Stimulated activated CD4-positive, alpha-beta T cell treated with anti-CD3 and anti-CD28 coated beads, Interleukin-15, amount 100 ng/mL, for 48 hours (primary cell): ENCODE measurements at places on chromosomes 6 and 20.

GRCh38 chr6:33207552-33208090 is 679 bp upstream of the RING1 start:
- no peak for DNase-seq

DNA sequence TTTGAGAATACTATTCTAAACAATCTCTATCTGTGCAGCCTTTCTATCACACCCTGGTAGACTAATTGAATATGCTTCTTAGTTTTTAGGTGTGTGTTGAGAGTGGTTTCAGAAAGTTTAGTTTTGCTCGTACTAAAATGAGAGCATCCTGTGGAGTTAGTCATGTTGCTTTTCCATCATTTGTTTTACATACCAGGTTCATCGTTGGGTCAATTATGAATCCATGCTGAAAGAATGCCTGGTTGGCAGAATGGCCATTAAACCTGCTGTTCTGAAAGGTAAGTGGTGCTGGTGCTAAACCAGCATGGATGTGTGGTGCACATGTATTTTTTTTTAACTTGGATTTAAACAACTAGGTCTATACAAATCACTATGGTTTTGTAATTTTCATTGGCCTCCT is 49.3 kb downstream of the CYB5R4 start:
- DNase-seq: no peak

DNA sequence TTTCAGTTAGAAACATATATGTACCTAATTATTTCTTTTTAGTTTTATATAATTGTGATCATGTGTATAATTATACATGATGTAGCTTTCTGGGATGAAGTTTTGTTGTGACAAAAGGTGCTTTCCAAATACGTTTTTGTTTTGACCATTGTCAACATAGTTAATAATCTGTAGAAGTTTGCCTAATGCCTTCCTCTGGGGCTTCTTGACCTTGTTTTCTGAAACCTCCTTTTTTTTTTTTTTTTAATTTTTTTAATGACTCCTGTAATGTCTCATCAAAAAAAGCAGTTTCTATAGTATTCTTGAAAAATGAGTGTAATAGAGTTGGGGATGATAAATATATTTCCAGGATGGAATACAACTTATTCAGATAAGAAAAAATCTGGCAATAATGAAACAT is 434.7 kb upstream of the SOX4 start:
- no peak for DNase-seq

- DNase-seq: no peak
These were observed 29.6 kb upstream of the VEGFA start for GRCh38 chr6:43740321-43740960.

GRCh38 chr6:142242269-142242668 is 59.5 kb upstream of the ADGRG6 start:
- no peak for DNase-seq

GRCh38 chr6:170046791-170047626 is 243.9 kb downstream of the DLL1 start:
- no peak for DNase-seq

DNA sequence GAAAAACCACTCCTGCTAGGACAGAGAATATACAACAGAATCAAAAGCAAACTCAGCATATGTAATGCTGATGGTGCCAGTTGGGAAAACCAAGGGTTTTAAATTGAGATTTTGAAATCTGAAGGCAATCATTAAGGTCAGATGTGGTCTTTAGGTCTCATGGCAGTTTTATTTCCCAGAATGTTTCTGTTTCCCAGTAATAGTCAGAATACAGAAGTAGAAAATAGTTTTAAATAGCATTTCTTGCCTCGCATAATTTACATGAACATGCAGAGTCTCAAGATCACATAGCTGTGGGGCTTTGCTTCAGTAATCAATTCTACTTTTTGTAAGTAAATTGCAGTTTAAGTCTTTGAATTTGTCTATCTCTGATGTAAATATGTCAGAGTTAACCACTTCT is 58.1 kb downstream of the RNF144B start:
- no peak for DNase-seq

- no peak for DNase-seq
These were observed 48.3 kb upstream of the SLC22A23 start for GRCh38 chr6:3504938-3505805.

DNA sequence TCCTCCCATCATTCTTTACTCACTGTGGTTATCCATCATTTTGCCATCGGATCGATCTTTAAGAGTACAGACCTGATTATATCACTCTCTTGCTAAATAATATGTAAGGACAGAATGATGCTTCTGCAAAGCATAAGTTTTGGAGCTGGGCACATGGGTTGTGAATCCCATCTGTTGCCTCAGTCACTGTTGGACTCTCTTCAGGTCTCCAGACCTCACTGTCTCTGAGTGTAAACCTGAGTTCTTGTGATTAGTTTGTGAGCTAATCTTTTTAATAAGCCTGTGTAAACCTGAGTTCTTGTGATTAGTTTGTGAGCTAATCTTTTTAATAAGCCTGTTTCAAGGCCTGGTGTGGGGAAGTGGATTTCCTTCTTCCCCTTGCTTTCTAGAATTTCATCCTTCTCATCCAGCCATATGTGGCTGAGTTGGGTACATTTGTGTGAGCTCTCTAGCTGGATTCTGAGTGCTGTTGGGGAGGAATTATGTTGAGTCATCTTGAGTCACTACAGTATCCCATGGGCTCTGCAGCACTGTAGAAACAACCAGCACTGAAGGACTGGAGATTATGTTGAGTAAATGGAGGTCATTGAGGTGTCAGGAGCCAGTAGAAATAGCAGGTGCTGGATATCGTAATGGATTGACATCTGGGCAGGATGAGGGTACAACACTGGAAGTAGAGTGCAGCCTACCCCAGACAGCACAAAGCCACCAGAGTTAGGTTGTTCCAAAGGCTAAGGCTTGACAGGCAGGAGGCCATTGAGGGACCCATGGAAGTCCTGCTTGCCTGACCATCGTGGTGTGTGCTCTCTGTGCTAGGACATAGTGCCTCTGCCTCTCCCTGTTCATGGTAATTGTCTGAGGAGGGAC is 52.4 kb downstream of the SCAND1 start:
- DNase-seq: no peak

GRCh38 chr6:162572240-162572639 is 155.3 kb downstream of the PRKN start:
- DNase-seq: no peak

GRCh38 chr6:36387440-36388303 is at the start of gene ETV7:
ETV7 (minus strand) TSS chr6:36387669; CDS start chr6:36387541, 128 bp downstream.
- DNase-seq: no peak

GRCh38 chr20:12699374-12700228 is 309.2 kb upstream of the SPTLC3 start:
- no peak for DNase-seq

- no peak for DNase-seq
These were observed 354.6 kb upstream of the FLRT3 start for GRCh38 chr20:14691994-14692393.

- DNase-seq: no peak
These were observed 754.1 kb downstream of the QKI start for GRCh38 chr6:164168595-164168994.

DNA sequence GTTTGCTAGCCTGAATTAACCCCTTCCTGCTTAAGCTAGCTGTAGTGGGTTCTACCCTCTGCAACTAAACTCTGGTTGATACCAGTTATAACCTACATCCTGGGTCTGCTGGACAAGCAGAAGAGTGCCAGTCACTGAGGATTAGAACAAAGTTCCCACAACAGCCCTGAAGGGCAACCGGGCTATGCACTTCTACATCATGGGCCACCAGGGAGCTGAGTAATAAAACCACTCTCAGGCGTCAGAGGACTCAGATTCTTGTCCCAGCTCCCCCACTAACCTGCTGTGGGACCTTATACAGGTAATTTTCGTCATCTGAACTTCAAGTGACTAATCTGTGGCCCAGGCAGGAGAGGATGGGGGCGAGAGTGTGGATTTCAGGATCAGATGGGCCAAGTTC is 56.8 kb downstream of the EYA2 start:
- DNase-seq: peak; percentile 2

DNA sequence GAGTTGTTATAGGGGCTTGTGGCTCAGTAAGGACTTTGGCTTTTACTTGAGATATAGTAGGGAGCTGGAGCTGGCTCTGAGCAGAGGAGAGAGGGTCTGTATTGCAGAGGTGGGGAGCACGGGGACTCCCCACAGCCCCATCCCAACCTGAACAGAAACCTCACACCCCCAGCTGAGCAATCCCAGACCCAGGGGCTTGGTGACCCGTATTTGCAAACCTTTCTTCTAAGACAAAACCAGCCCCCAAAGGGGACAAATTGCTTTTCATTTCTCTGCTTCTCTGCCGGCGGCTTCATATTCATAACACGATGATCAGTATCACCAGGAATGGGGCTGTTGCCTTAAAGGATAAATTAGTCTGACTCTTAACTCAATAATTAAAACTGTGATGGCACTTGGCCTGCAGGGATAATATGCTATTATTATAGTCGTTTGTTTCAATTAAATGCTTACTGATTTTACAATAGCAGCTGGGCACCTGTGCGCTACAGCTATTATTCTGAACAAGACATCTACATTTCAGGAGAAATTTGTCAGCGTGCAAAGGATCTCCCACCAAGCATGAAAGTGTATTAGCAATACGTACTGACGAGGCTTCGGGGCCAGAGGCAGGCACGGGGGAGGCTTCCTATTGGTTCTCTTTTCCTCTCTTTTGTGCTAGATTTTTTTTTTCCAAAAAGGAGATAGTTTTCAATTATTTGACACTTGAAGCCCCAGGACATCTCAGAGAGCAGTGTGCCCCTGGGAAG is 118.1 kb downstream of the TOX2 start:
- DNase-seq: no peak

- DNase-seq: no peak
These were observed 44.4 kb downstream of the CDS2 start for GRCh38 chr20:5171064-5171789.

DNA sequence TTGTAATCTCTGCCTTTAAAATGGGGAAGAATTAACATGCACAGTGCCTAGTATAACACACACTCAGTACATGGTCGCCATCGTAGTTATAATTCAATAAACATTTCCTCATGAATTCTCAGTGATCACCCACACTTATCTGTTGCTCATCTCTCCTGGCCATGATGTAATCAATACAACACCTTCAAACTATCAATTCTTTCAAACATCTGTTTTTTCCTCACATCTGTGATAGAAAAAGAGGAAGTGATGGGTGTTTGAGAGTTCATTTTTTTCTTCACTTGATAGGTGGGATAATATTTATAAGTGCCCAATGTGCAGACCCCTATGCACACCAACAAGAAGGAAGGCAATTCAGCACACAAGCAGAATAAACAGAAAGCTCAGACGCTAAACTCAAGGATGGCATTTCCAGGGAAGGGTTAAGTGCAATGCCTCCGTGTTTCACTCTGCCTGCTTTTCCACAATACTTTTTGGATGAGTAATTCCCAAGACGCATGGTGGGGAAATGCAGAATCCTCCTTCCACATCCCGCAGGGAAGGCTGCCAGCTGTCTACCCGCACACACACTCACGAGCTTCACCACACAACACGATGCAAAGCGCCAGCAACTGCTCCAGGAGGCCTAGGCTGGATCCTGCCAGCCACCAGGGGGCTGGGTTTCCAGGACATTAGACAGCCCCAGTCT is 100.3 kb downstream of the GMPR start:
- DNase-seq: no peak

GRCh38 chr6:109978174-109979032 is at the start of gene GPR6:
GPR6 (plus strand) TSS chr6:109978311; CDS start chr6:109979113, 802 bp downstream.
- peak; percentile 19 for DNase-seq

DNA sequence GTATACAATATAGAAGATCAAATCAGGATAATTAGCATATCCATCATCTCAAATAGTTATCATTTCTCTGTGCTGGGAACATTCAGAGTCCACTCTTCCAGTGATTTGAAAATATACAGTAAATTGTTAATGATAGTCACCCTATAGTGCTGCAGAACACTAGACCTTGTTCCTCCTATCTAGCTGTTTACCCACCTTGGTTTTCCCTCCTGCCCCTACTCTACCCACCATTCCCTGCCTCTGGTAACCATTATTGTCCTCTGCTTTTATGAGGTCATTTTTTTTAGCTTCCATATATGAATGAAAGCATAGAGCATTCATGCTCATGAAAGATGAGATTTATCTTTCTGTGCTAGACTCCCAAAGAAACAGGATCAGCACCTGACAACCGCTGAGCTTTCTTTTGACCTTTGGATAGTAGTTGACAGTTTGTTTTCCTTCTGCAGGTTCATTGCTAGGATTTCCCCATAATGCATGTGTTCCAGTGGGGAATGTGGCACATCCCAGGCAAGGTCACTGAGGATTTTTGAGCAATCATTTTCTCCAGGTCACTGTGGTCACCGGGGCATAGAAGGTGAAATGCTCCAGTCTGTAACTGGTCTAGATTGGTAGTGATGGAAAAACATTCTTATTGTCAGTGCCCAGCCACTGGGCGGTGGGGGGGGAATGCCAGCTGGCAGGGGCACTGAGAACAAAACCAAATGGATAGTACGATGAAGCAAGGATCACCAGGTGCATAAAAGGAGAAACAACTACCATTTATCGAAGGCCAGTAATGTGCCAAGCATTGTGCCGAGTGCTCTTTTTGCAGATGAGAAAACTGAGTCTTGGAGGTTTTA is 33.6 kb upstream of the BCAS1 start:
- no peak for DNase-seq

DNA sequence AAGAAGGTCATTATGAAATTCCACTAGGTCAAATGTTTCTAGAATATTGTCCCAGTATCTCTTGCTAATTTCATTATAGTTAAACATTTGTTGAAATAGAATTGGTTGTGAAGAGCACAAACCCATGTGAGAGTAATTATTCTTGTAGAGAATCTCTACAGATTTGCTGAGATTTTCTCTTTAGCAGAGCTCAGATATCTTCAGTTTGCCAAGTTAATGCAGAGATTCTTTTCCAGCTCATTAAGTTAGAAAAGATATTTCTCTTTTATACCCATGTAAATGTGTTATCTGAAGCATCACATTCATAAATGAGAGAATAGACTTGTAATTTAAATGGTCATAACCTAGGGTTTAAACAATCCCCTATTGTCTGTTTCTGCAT is 232.0 kb upstream of the TAB2 start:
- no peak for DNase-seq

DNA sequence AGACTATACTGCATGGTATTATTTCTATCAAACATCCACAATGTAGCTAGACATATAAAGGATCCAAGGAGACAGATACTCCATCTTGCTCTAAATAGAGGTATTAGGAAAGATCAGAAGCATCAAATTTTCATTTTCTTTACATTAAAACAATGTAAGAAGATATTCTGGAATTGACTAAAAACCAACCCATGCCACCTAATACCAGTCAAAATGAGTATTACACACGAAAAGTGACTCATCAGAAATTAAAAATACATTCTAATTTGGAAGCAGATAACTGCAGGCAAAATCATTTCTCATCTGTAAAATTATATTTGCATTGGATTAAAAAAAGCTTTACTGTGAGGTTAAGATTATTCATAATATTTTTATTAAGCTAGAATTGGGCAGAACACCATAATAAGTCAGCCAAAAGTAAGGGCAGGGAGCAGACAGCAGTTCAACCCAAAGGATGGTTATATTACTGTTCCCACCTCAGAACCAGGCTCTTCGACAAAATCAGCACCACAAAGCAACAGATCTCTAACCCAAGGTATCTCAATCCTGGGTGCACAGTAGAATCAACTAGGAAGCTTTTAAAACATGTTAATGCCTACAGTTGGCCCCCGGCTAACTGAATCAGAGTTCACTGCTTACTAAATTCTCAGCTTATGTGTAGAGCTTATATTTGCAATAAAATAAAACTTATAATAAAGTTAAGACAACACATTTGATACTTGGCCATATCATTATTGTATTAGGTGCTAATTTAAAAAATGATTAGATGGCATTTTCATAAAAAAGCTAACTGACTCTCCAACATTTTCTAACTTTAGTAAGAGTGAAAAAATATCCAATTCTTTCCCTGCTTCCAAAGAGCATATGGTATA is 35.2 kb downstream of the SAMD3 start:
- DNase-seq: no peak
